ENCODE measurements at places on chromosomes 1 and 21.
A peak's percentile ranks its signal among the peaks of the same experiment; 100 is the strongest.

DNA sequence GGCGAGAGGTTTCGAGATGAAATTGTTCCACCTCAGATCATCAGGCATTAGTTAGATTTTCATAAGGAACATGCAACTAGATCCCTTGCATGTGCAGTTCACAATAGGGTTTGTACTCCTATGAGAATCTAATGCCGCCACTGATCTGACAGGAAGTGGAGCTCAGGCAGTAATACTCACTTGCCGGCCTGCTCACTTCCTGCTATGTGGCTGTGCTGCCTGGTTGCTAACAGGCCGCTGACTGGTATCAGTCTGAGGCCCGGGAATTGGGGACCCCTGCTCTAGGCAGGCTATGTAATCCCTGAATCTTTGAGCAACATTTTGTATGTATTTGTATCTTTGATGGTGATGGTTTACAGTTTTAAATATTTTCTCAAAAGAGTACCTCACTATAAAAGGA lies 32.5 kb downstream of the XKR8 start:
- DNase-seq = peak; percentile 63

DNA sequence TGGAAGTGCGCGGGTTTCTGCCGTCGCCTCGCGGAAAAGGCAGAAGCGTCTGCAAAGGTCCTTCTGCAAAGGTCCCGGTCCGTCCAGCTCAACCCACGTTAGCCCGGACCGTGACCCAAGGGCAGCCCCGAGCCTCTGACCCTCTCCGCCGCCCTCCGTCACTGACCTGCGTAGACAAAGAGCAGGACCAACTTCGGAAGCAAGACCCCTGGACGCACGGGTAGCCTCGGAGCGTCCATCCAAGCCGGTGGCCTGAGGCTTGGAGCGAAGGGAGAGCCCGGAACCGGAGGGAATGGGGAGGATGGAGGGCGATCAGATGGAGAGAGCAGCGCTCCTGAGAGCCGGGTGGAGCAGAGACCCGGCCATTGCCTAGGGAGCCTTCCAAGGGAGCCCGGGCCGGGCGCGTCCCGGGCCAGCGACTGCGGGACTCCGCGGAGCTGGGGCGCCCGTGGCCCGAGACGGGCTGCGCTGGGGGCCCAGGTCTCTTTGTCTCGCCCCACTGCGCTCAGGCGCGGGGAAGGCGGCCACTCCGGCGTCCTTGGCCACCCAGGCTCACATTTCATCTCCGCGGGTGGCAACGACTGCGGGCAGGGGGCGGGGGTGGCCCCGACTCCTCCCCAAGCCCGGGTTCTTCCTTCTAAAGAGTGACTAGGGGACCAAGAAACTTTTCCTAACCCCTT lies at the start of gene CYYR1:
TSS of gene CYYR1 (minus strand) at position 585 of the 680 bp plus-strand sequence. CDS start at position 239, 346 bp downstream.
- no peak for DNase-seq

DNA sequence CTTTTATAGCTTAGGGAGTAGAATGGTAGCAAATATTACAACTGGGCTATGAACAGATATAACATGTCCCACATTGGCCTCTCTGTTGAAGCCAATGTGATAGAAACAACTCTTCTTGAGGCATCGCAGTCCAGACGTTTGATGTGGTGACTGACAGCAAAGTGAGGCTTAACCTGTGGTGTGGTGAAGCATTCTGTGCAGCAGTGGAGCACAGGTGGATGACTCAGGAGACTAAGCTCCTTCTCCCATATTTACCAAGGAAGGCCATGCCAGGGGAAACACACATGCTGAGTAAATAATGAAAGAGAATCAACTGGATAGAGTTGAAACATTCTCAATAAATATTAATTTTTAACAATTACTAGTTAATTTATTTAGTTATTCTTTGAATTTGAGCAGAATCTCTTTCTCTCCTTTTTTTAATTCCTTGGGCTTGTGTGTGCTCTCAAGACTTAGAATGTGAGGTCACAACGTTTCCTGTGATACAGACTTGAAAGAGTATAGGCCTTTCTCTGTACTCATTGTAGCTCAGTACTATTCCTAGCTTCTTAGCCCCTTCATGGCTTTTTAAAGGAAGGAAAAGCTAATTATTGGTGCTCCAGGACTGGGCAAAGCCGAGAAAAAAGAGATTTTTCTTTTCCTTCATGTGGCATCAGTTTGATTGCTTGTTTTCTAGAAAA lies 17.6 kb downstream of the CRB1 start:
- no peak for DNase-seq

- DNase-seq = no peak
These were observed 24.9 kb upstream of the GRHL3 start for GRCh38 chr1:24294228-24294672.

GRCh38 chr1:99590578-99591209 lies 55.2 kb upstream of the PALMD start:
- no peak for DNase-seq

- DNase-seq = no peak
These were observed 17.0 kb downstream of the RLF start for GRCh38 chr1:40178200-40178599.

GRCh38 chr1:170436928-170437327 lies 95.0 kb upstream of the GORAB start:
- DNase-seq = no peak

DNA sequence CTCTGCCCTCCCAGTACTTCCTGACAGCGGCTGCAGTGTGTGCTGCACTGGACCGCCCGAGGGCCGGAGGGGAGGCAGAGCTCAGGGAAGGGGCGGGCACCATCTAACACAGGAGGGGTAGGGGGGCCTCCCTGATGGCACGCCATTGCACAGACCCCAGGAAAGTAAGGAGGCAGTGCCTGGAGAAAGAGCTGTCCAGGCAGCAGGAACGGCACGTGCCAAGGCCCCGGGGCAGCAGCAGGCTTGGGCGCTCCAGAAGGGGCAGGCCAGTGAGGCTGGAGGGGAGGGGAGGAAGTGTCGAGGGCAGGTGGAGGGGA lies 110.7 kb downstream of the CRYAA start:
- no peak for DNase-seq

GRCh38 chr1:97207868-97208267 lies 486.3 kb downstream of the PTBP2 start:
- no peak for DNase-seq

DNA sequence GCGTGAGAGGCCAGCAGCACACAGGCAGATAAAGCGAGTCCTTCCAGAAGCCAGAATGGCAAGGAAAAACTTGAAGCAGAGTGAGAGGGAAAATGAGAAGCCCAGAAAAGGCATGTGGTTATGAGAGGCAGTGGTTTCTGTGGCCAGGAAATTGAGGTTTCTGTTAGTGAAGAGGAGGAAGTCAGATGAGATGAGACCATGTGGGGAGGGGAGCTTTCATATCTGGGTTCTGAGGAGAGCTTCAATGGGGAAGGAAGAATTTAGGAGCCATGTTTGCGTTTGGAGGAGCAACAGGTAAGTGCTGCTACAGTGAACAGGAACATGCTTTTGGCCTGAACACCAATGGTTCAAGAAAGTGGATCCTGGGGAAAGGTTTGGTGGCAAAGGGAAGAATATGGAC lies 6.1 kb upstream of the CD1A start:
- peak; percentile 39 for DNase-seq

- DNase-seq = no peak
These were observed 15.2 kb downstream of the PLA2G2F start for GRCh38 chr1:20154301-20154831.

All from CD4-positive, alpha-beta T cell treated with Interleukin-2 at 100 ng/mL for 4 hours (primary cell).